NCI-H460 (cell line): ENCODE measurements at places on chromosomes 12 and 14.

DNA sequence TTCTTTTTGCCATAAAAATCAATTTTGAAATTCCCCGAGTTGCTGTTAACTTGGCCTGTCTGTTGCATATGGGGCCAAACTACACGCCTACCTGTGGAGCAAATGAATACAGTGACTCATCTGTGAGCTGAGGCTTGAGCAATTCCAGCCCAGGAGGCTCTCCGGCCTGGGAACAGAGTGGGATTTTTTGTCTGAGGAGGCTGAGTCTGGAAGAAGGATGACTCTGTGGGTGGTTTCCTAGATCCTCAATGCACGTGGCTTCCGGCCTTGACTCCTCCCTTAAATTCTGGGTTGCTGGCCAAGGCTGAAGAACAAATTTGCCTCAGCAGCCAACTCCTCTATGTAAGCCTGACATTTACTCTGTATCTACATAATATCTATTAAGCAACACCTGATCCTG, 124.1 kb downstream of the SSPN start:
- DNase-seq, result no peak

DNA sequence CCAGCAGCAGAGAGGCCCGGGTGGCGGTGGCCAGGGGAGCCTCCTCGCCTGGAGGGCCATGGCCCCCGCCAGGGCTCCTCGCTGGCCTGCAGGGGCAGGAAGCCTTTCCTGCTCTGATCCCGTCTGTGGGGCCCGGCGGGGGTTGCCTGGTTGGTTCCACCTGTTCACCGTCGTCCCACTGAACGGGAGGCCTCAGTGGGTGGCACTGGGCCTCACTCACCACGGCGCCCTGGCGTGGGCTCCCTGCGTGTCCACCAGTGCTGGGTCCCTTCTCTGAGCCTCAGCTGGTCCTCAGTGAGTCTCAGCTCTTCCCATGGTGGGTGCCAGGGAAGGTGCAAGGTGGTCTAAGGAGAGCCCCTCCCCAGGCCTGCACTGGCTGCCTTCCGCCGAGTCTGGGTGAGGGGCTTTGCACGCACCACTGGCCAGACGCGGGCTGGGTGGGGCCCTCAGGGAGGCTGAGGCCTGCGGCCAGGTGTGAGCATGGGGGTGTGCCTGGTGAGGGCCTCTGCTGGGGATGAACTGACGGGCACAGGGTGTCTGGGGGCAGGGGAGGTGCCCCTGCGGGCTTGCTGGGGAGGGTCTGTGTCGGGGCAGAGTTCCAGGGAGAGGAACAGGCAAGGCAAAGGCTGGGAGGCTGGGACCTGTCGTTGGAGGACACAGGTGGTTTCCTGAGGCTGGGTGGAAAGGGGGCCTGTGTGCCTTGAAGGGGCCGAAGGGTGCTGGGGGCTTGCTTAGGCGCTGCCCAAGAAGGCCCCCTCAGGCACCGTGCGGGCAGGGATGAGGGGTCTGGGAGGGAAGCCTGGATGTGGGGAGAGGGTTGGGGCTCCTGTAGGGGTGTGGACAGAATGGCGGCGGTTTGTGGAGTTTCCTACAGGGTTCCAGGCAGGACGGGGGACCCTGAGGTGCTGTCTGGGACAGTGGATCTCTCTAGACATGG, 339.8 kb downstream of the TMEM121 start:
- no peak for DNase-seq

- DNase-seq, result no peak
These were observed 362.1 kb downstream of the RAD51B start for GRCh38 chr14:68181519-68182326.

- no peak for DNase-seq
These were observed 27.5 kb downstream of the GNS start for GRCh38 chr12:64731683-64732082.

DNA sequence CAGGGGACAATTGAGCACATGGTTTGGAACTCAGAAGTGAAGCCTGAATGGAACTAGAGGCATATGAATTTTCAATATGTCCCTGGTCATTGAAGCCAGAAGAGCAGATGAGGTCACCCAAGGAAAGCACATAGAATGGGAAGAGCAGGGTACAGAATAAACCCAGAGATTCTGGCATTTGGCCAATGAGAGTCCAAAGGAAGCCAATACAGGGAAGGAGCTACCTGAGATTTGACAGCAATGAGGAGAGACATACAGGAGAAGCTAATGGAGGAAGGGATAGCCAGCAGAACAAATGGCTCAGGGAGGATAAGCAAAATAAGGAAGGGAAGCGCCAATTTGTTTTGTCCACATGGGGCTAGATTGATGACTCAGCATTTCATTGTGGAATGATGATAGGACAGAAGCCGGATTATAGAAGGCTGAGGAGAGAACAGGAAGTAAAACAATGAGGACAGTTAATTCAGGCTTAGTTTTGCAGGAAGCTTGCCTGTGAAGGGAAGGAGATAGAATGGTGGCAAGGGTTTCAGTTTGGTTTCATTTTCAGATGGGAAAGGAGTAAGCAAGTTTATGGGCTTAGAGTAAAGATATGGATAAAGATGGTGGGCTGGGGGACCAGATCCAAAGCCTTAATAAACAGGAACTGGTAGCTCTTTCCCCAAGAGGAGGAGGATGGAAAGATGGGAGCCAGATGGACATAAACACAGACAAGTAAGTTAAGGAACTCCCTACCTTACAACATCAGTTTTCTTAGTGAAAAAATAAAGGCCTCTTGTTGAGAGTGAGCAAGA, 3.2 kb upstream of the SPTSSA start:
- DNase-seq, result no peak

DNA sequence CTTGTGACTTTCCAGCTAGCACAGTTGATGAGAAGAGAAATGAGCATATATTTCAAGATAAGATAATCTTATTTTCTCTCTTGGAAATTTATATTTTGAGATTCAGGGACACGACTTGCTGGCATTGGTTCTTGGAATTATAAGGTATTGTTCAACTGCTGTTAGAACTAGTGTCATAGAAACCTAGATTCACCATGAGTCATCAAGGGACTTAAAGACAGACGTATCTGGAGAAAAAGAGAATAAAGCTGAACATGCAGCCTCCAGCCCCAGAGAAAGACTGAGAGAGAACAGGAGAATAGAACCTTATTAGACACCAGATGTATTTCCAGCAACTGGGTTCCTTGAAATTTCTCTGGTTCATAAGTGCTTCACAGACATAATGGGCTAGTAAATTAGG, 194.4 kb upstream of the PPFIA2 start:
- DNase-seq, result peak; percentile 1

DNA sequence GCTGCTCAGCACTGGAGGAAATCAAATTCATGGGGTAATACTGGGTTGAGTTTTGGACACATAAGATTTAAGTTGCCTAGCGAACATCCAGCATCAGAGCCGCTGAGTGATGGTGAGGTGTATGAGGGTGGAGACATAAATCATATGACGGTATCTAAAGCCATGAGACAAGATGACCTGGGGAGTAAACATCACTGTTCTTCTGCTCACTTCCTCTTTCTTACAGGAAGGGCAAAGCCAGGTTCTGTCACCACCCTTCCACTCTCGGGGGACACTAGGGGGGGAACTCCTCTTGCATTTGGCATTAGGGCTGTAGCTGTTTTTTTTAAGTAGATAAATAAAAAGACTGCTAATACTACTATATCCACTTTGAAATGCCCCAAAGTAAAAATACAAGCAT, 24.0 kb downstream of the PRDM4 start:
- DNase-seq, result no peak

DNA sequence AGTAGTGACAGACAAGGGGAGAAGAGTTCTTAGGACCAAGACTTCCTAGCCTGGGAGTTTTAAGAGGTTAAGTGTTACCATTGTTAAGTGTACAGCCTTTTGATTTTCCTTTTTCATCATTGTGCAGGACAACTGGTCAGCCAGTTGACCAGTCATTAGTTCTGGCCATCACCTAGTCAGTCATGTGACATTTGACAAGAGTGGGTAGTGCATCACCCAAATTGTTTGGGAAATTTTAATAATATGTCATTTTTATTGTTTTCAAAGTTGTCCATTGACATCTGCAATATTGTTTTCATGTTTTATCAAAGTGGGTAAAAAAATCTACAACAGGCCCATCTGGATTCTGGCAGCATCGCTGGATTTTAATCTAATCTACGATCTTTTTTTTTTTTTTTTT, 15.5 kb downstream of the SINHCAF start:
- no peak for DNase-seq

DNA sequence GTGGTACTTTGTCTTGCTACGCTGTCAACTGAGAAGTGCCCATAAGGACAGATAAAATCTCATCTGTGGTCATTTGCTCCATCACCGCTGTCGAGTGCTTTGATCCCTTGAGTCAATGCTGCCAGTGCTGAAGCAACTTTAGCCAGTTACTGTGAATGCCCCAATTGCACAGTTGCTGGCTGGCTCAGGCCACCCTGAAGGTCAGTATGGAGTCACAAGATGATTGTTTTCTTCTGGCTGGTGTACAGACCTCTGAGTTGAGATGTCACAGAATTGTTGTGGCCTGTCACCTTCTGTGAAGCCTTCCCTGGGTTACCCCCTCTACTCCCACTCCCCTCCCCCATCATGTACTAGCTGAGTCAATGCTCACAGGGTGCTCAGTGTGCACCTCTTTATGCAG, 92.9 kb downstream of the PELI2 start:
- no peak for DNase-seq

- no peak for DNase-seq
These were observed 47.3 kb downstream of the FNTB start for GRCh38 chr14:65034021-65034420.

GRCh38 chr14:23043754-23044153, 1.7 kb downstream of the PSMB11 start:
- no peak for DNase-seq

- DNase-seq, result no peak
These were observed 90.6 kb upstream of the FRMD6 start for GRCh38 chr14:51561141-51561540.

DNA sequence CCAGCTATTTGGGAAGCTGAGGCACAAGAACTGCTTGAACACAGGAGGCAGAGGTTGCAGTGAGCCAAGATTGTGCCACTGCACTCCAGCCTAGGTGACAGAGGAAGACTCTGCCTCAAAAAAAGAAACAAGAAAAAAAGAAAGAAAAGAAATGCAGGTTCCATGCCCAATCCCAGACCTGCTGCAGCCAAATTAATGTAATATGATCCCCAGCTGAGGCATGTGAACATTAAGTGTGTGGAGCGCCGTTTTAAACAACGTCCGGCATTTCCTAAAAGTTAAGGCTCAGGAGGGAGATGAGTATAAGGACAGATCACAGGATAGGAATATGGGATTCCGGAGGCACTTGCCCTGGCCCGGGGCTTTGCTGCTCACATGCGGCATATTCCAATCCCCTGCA, 162.9 kb downstream of the KSR2 start:
- no peak for DNase-seq

DNA sequence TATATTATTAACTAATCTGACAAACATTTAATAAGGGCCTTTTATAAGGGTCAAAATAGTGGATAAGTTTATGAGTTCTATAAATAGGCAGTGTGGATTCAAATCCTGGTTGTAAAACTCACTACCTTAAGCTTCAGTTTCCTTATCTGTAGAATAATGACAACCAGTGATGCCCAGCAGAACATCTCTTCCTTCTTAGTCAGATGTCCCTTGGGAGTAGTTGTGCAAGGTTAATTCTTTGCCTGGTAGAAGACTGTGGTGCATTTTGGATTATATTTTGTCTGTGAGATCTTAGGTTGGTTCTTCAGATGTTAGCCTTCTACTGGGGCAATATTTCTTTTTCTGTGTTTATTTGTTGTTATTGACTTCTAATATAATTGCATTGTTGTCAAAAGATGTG, 59.5 kb downstream of the ARID2 start:
- peak; percentile 23 for DNase-seq

GRCh38 chr14:56333359-56334292, 215.4 kb downstream of the PELI2 start:
- peak; percentile 58 for DNase-seq

- no peak for DNase-seq
These were observed 5.3 kb downstream of the ZNF10 start for GRCh38 chr12:133135747-133136146.

GRCh38 chr14:90556012-90556477, 159.2 kb downstream of the CALM1 start:
- no peak for DNase-seq

DNA sequence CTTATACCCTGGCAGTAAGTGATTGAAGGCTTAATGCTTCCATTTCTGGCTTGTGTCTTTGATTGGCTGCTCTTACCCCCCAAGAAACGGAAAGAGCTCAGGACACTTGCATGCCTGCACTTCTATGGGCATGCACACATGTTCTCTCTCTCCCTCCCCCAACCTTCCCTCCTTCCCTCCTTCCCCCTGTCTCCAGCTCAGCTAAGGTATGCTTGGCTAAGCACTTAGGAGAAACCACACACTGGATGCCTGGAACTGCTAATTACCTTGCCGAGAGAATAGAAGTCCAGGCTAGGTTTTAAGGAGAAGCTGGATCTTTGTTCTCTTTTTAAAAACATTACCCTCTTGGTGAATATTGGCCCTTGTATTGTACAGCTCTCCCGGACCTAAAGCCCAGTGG, 1072.8 kb upstream of the TMEM132C start:
- DNase-seq, result no peak

GRCh38 chr14:42854061-42854460, 1247.4 kb downstream of the LRFN5 start:
- no peak for DNase-seq

GRCh38 chr12:130775953-130776856, 60.1 kb upstream of the RIMBP2 start:
- peak; percentile 63 for DNase-seq

DNA sequence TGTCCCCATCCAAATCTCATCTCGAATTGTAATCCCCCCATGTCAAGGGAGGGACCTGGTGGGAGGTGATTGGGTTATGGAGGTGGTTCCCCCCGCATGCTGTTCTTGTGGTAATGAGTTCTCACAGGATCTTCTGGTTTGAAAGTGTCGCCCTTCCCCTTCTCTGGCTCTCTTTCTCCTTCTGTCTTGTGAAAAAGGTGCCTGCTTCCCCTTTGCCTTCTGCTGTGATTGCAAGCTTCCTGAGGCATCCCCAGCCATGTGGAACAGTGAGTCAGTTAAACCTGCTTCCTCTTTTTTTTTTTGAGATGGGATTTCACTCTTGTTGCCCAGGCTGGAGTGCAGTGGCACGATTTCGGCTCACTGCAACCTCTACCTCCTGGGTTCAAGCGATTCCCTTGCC, 104.0 kb downstream of the CCDC91 start:
- no peak for DNase-seq

GRCh38 chr14:105805701-105806100, 279.3 kb downstream of the TMEM121 start:
- DNase-seq, result no peak

GRCh38 chr14:95088665-95089064, 68.7 kb downstream of the DICER1 start:
- DNase-seq, result no peak

GRCh38 chr12:14418451-14418890, 53.0 kb downstream of the ATF7IP start:
- no peak for DNase-seq

- no peak for DNase-seq
These were observed 51.2 kb upstream of the FBRSL1 start for GRCh38 chr12:132438726-132439125.

DNA sequence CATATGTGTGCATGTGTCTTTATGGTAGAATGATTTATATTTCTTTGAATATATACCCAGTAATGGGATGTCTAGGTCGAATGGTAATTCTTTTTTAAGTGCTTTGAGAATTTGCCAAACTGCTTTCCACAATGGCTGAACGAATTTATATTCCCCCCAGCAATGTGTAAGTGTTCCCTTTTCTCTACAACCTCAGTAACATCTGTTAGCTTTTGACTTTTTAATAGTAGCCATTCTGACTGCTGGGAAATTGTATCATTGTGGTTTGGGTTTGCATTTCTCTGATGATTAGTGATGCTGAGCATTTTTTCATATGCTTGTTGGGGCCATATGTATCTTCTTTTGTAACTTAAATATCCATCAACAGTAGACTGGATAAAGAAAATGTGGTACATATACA, 9.4 kb downstream of the OR6C68 start:
- no peak for DNase-seq

GRCh38 chr12:59500335-59500734, 95.5 kb upstream of the SLC16A7 start:
- no peak for DNase-seq
